DND-41 (cell line): ENCODE measurements at places on chromosomes 5 and 9.

- no peak for DNase-seq
Observed at GRCh38 chr5:53895091-53895683, 334.7 kb downstream of the NDUFS4 start.

GRCh38 chr5:141042555-141042954 is 8.6 kb upstream of the PCDHB1 start:
- DNase-seq = no peak

- no peak for DNase-seq
Observed at GRCh38 chr5:80608731-80609130, 38.7 kb upstream of the ANKRD34B start.

- DNase-seq = no peak
Observed at GRCh38 chr5:81530919-81531318, 137.0 kb upstream of the ACOT12 start.

DNA sequence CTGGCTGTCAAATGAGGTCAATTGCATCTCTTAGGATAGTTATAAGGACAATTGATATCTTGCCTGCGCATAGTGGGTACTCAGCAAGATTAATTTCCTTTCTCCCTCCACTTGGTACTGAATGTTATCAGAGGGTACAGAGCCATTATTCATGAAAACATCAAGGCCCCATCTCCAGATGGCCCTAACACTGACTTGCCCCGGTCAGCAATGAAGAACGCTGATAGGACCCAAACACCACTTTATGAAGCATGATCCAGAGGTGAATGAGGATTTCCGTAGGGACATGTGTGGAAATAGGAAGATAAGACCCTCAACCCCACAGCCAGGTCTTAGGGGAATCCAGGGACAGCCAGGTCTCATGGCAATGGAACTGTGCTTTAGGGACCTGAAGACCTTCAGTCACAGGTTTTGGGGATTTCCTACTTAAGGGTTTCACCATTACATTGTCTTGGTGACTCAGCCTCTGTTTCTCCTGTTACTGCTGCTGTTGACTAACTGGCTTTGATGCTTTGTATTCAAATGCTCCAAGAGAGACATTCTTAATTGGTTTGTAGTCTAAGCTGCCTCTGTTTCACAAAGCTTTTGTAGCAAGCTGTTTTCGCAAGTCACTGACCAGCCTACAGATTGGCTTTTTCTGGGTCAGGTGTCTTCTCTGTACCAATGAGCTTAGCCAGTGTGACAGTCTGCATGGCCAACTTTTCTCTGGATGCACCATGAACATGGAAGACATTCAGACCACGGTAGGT is 35.3 kb upstream of the IQGAP2 start:
- no peak for DNase-seq

GRCh38 chr5:133853646-133854365 is 114.6 kb downstream of the C5orf15 start:
- no peak for DNase-seq

DNA sequence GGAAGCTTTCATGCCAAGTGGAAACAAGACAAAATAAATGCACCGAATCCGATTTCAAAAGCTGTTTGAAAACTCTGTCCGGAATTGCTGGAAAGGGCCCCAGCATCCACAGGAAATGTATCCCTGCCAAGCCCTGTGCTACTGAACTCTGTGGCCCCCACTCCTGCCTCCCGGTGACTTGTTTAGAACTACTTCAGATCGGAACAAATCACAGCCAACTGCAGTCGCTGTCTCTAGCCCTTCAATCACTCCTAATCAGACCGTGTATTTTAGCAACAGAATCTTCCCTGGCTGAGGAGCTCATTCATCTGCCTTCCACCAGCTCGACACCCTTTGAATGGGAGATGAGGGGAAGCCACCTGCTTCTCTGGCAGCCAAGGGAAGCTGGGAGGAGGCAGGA is 94.1 kb downstream of the KCNIP1 start:
- DNase-seq = no peak

DNA sequence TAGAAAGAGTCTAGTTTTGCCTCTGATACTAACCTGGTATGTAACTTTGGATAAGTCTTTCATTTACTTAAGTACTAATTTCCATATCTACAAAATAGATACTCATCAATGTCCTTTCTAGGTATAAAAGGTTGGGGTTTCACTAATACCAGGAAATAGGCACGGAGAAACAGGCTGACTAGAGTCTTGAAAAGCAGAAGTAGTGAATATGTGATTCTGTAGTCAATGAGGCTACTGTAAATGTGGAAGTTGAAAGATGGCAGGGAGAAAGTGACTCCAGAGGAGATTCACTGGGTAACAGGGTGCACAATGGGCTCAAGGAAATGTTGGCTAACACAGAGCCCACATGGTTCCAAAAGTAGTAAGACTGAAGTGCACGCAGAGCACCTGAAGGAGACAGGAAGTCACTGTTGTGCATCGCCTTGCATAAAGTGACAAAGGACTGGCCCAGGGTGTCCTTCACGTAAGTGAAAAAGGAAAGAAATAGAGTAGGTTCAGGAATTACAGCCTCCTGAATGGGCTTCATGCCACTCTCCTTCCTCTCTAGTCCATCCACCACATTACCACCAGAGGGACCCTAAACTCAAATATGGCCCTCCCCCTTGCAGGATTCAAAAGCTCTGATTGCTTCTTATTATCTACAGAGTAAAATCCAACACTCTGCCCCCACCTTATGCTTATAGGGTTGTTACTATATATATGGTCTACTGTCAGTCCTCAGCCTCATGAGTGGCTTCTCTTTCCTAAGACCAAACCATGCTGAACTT is 288.0 kb upstream of the SMARCA2 start:
- no peak for DNase-seq

- no peak for DNase-seq
Observed at GRCh38 chr5:136014049-136015002, 14.5 kb upstream of the TGFBI start.

- DNase-seq = no peak
Observed at GRCh38 chr9:13053504-13053903, 226.0 kb downstream of the MPDZ start.

DNA sequence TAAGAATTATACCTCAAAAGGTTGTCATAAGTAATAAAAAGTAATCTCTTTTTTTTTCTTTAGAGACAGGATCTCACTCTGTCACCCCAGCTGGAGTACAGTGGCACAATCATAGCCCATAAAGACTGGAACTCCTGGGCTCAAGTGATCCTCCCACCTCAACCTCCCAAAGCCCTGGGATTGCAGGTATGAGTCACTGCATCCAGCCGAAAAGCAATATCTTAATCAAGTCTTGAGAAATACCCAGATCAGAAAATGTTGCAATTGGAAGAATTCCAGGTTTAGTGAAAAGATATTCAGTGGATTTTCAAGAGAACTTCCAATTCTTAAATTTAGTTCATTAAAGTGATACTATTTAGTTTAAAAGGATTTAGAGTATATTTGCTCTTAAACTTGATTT is 40.9 kb upstream of the IDNK start:
- no peak for DNase-seq
